ENCODE measurements at places on chromosomes 4 and X.

DNA sequence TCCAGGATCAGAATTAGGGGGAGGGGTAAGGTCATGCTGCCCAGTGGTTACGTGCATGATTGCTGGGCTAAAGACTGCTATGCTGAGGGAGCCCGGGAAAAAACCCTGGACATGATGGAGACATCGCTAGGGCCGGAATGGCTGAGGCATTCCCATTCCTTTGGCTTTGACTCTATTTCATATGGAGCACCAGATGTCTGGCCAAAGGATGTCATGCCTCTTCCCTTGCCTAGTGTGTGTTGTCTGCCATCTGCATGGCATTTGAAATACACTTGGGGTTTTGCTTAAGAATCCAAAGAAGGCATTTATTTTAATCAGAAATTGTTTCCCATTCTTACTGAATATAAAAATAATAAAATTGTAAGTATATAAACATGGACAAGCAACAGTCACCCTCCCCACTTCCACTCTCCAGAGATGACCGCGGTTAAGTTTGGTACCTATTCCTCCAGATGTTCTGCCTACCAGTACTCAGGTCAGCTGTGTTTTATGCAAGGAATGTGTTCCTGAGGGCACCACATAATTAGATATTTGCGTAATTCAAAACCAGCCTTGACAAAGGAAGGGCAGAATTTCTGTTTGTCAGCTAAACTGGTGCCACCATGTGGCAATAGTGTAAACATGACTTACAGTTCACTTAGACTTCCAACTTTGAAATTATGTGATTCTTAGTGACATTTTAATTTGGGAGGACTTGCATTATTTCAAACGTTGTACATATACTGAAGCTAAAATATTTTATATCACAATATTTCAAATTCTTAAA lies 105.9 kb downstream of the CT47B1 start:
- DNase-seq: peak; percentile 80

DNA sequence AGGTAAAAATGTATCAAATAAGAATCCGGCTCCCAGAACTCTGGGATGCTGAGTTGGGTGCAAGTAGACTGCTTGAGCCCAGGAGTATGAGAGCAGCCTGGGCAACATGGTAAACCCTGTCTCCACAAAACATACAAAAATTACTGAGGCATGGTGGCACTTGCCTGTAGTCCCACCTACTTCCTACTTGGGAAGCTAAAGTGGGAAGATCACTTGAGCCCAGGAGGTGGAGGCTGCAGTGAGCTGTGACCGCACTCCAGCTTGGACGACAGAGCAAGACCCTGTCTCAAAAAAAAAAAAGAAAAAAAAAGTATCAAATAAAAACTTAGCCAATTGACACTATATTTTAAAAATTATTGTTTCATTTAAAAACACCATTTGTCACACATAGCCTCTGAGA lies 84.4 kb downstream of the FBXW7 start:
- no peak for DNase-seq

GRCh38 chr4:40719008-40719623 lies 30.6 kb upstream of the NSUN7 start:
- peak; percentile 54 for DNase-seq

GRCh38 chrX:105302246-105302645 lies 81.8 kb upstream of the TEX13A start:
- no peak for DNase-seq

GRCh38 chr4:10640561-10641201 lies 43.9 kb downstream of the CLNK start:
- DNase-seq: no peak

- DNase-seq: no peak
These were observed 23.4 kb downstream of the ARHGEF9 start for GRCh38 chrX:63761639-63762038.

DNA sequence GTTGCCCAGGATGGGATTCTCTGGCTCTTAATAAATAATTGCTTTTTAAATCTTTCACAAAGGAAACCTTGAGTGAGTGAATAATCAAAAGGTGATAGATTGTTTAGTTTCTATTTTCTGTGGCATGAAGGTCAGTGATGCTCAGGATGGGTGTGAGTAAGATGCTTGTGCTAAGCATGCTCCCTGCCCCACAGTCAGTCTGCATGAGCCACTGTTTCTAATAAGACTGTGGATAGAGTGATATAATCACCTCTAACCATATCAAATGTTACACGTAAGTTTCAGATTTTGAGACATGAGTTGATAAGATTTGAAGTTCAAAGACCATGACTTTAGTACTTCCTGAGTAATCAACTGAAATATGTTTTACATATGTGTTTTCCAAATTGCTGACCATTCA lies 2.7 kb upstream of the GAGE10 start:
- no peak for DNase-seq

- DNase-seq: no peak
These were observed 240.1 kb upstream of the NOCT start for GRCh38 chr4:138775489-138775888.

DNA sequence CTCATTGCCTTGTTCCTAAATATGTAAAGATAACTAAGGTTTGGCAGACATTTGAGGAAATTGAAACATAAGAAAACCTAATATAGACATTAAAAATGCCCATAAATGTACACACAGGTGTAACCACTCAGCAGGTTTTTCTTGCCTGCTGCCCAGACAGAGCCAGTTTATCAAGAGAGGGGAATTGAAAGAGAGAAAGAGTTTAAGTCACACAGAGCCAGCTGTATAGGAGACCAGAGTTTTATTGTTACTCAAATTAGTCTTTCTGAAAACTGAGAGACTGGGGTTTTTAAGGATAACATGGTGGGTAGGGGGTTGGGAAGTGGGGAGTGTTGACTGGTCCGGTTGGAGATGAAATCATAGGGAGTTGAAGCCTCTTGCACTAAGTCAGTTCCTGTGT lies 119.0 kb downstream of the CFAP299 start:
- no peak for DNase-seq

DNA sequence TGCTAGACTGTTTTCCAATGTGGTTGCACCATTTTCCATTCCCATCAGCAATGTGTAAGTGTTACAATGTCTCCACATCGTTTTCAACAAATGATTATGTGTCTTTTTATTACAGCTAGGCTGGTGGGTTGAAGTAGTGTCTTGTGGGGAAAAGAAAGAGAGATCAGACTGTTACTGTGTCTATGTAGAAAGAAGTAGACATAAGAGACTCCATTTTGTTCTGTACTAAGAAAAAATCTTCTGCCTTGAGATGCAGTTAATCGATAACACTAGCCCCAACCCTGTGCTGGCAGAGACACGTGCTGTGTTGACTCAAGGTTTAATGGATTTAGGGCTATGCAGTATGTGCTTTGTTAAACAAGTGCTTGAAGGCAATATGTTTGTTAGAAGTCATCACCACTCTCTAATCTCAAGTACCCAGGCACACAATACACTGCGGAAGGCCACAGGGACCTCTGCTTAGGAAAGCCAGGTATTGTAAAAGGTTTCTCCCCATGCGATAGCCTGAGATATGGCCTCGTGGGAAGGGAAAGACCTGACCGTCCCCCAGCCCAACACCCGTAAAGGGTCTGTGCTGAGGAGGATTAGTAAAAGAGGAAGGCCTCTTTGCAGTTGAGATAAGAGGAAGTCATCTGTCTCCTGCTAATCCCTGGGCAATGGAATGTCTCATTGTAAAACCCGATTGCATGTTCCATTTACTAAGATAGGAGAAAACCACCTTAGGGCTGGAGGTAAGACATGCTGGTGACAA lies 23.0 kb upstream of the UGT2B15 start:
- no peak for DNase-seq

GRCh38 chr4:43316813-43317212 lies 424.3 kb downstream of the GRXCR1 start:
- DNase-seq: no peak

- peak; percentile 8 for DNase-seq
These were observed 87.9 kb upstream of the PACRGL start for GRCh38 chr4:20612313-20612712.

- DNase-seq: no peak
These were observed 94.6 kb upstream of the GALNT7 start for GRCh38 chr4:173073939-173074500.

DNA sequence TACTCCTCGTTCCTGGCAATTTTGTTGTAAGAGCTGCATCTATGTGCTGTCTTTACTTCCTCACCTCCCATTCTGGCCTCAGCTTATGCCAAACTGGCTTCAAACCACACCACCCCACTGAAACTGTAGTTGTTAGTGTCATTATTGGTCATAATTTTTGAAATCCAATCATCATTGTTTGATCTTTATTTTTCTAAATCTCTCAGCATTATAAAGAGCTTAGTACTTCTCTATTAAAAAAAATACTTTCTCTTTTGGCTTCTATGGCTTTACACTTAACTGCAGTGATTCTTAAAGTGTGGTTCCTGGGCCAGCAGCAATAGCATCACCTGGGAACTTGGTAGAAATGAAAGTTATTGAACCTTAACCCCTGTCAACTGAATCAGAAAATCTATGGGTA lies 83.5 kb upstream of the GRPR start:
- no peak for DNase-seq

DNA sequence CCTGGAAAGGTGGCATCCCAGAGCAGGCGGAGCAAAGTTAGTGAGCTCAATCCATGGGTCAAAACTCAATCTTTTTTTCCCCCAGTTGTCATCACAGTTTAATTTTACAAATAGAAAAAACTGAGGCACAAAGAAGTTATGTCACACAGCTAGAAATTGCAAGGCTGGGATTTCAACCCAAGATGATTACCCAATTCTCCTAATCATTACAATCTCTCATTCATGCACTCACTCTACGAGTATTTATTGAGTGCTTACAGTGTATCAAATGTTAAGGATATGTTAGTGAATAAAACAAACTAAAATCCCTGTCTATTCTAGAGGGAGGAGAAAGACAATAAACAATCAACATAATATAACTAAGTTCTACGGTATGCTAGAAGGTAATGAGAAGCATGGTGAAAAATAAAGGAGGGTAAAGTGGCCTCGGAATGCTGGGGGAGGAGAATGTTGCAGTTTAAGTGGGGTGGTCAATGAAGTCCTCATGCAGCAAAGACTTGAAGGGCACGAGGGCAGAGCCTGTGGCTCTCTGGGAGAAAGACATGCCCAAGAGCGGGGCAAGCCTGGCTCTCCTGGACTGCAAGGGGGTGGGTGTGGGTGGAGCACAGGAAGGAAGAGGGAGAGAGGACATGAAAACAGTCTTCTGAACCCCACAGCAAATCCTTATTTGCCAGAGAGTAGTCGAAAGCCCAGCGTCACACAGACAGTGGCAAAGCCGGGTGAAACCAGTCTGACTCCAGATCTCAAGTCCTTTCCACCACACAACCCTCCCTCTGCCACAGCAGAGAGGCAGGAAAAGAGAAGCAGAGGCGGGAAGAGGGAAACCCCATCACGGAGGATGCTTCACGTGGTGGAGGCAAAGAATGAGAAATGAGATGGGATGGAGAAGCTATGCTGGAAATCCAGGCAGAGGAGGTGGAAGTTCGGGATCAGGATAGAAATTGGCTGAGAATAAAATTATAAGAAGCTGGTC lies 48.3 kb downstream of the RAB33B start:
- no peak for DNase-seq

DNA sequence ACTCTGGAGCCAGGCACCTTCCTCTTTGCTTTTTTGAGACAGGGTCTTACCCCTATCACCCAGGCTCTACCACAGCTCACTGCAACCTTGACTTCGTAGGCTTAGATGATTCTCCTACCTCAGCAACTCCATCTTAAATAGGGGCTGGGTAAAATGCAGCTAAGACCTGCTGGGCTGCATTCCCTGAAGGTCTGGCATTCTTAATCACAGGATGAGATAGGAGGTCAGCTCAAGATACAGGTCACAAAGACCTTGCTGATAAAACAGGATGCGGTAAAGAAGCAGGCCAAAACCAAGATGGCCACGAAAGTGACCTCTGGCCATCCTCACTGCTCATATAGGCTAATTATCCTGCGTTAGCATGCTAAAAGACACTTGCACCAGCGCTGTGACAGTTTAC lies 770.8 kb upstream of the PRKX start:
- DNase-seq: no peak

DNA sequence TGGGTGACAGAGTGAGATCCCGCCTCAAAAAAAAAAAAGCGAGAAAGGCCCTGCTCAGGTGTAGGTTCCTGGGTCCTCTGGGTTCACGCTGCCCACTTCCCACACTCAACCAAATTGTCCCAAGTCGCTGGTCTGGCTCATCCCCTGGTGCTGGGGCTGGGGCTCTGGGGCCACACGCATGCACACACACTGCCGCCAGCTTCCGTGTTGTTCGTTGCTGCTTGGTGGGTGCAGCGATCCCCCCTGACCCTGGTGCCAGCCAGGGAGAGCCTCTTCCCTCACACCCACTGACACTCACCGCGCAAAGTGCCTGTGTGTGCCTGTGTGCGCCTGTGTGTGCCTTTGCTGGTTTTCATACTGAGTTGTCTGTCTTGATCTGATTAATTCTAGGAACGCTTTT lies 124.1 kb upstream of the NKX1-1 start:
- no peak for DNase-seq

DNA sequence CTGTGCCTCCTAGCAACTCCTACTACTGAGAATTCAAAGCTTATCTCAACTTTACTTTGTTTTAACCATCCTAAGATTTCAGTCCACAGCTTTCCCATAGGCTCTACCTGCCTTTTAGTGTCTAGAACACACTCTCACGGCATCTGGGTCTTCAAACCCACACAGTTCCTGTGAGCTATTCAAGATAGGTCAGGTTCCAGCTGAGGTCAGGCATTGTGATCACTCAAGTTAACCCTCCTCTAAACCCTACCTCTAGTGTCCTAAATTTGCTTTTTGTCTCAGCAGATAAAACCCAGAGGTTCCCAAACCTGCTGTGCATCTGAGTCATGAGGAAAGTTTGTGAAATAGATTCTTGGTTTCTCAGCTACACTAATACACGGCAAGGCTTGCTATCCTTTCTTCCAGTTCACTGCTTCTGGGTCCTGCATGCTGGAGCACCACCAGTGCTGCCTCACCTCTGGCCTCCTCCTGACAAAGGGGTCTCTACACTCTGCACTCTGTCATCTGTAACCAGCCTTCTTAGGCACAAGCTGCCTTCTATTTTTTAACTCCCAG lies 324.6 kb upstream of the MAGEB2 start:
- DNase-seq: no peak

GRCh38 chrX:101417981-101418841 lies 10.2 kb downstream of the HNRNPH2 start:
- peak; percentile 62 for DNase-seq

- DNase-seq: no peak
These were observed 216.6 kb upstream of the INTU start for GRCh38 chr4:127416115-127416514.

- DNase-seq: no peak
These were observed 89.2 kb downstream of the PJA1 start for GRCh38 chrX:69076088-69076487.

DNA sequence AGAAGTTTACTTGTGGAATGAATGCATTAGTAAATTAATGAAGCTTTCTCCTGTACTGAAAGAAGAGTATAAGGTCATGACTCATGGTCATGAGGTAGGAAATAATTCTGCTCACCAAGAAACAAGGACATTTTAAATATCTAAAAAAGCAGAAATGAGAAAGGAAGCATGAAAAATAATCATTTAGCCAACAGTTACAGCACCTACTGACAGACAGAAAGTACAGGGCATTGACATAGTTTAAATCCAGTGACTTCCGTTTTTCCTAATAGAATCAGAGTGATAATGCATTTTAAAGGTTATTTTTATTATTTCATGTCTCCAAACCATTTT lies 30.5 kb upstream of the ACSL1 start:
- DNase-seq: no peak

- no peak for DNase-seq
These were observed 166.1 kb downstream of the TENM3 start for GRCh38 chr4:182409271-182409670.

- DNase-seq: peak; percentile 44
These were observed 280.5 kb downstream of the FBXW7 start for GRCh38 chr4:152255437-152255836.

GRCh38 chr4:76744241-76744921 lies 153.6 kb downstream of the SOWAHB start:
- DNase-seq: peak; percentile 91

GRCh38 chrX:136030303-136031191 lies 45.3 kb downstream of the SLC9A6 start:
- DNase-seq: peak; percentile 88
